ENCODE measurements at places on chromosomes 7 and 10.

- DNase-seq = no peak
Observed at GRCh38 chr7:271266-272107, 18.5 kb upstream of the FOXL3 start.

- DNase-seq = no peak
Observed at GRCh38 chr7:70237831-70238575, 639.7 kb downstream of the AUTS2 start.

DNA sequence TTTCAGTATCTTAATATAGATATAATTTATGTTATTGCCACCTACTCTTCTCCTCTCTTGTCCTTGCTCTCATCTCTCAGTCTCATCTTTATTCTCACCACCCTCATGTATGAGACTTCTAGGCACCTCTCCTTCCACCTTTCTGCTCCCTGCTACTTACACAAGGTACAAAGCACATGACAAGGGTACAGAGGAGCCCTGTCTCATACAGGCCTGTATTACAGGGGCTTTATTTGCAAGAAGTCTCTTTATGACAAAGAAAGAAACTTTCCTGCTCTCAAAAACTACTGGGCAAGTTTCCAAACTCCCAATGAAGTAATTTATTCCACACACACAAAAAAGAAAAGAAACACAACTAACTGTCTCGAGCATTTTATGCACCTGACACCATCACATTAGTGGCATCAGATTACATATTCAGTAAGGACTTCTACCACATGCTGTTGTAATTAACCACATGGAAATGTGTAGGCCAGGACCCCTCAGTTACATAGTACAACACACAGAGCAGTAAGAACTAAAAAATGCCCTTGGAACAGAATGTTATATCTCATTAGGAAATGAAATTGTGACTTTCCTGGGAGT lies 253.1 kb downstream of the FZD1 start:
- no peak for DNase-seq

- DNase-seq = no peak
Observed at GRCh38 chr10:59085054-59085453, 91.4 kb upstream of the PHYHIPL start.

DNA sequence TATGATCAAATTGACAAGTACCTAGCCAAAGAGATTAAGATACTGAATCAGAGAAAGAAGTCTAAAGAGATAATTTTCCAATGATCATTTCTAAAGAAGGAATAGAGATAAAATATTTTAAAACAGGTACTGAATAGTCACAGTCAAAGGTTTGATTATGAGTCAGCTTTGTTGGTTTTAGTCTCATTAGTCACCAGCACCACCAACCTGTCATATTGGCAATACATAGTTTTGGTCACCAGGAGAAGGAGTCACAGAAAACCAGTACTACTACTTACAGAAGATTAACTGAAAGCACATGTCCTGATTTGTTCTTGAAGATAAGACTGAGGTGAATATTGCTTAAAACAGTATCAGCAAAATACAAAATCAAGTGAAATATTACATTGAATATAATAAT lies 34.6 kb downstream of the ZEB1 start:
- DNase-seq = no peak

GRCh38 chr10:107083388-107084009 lies 81.0 kb downstream of the SORCS1 start:
- no peak for DNase-seq

DNA sequence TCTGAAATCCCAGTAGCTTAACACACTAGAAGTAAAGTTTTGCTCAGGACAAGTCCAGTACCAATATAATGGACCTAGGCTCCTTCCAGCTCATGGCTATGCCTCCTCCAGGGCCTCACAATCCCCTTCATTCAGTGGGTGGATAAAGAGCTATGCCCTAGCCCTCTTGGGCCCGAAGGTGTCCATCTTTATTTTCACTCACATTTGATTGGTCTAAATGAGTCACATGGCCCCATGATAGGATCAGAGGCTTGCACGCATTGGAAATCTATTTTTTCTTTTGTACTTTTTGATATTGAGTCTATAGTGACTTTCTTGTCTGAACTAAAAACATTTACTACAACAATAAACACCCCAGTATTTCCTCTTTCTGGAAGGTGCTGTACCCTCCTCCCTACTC lies 202.6 kb upstream of the CTBP2 start:
- DNase-seq = no peak

DNA sequence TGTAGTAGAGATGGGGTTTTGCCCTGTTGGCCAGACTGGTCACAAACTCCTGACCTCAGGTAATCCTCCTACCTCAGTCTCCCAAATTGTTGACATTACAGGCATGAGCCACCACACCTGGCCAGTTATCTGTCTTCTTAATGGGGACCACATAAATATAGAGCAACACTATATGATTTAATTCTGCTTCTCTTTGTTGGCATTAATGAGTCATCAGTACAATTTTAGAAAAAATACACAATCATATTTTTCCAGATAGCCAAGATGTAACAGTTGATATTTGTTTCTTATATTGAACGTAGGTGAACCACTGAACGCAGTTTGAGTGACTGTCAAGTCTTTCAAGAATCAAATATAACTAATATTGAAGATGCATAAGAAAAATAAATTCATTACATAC lies 48.5 kb downstream of the LCOR start:
- no peak for DNase-seq

DNA sequence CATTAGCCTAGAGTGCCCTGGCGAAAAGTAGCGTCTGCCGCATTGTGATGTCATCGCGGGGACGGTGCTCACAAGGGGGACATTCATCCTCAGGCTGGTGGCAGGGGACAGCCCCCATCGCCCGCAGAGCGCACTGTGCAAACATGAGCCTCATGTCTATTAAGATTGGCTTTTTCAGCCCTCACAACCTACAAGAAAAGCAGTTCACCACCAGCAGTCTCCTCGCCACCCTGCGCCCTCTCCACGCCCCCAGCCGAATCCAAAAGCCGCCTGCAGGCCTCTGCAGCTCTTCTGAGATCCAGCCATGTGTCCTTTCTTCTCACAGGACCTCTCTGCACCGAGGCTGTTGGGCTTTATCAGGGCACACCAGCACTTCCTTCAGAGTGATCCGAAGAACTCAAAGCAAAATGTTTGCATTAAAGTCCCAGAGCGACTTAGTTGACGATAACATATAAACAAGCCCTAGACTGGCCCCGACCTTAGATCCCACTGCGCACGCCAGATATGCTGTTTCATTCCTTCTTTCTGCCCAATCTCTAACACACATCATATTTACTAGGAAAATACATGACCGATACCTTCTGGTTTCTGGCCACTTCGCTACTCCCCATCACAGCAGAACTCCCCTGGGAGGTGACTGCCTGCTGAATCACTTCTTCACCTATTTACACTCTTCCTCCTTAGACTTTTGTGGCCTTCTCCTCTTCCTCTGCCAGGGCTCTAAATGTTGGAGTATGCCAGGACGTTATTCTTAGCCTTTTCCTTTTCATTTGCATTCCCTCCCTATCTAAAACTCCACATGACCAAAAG lies 206.0 kb upstream of the SH2B2 start:
- DNase-seq = no peak

- DNase-seq = no peak
Observed at GRCh38 chr10:89367529-89367928, 10.3 kb upstream of the IFIT1B start.

- no peak for DNase-seq
Observed at GRCh38 chr10:133161486-133162109, 1.6 kb downstream of the KNDC1 start.

DNA sequence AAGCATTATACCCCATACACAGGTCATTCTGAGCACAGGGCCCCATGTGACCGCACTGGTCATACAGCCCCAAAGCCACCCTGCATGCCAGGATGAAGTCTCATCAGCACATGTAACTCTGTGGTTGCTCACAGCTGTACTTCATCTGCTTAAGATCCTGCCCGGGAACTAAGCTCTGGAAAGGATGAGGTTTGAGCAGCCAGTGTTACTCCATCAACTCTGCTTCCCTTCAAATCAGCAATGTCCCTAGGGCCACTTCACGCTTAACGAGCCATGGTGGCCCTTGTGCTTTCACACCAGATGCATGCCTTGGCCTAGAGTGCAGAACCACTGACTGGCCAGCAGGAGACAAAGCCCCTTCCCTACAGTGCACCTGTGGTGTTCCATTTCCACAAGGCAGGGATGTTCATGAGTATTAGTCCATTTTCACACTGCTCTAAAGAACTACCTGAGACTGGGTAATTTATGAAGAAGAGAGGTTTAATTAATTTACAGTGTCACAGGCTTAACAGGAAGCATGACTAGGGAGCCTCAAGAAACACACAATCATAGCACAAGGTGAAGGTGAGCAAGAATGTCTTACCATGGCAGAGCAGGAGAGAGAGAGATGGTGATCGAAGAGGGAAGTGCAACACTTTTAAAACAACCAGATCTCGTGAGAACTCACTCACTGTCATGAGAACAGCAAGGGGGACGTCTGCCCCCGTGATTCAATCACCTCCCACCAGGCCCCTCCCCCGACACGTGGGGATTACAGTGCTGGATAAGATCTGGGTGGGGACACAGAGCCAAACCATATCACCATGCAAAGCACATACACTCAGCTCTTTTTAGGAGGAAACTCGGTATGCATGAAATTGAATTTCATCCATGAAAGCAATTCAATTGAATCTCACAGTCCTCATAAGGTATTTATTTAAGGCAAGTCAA lies 149.0 kb upstream of the CDCA7L start:
- no peak for DNase-seq

- DNase-seq = no peak
Observed at GRCh38 chr10:1966712-1967376, 229.5 kb upstream of the ADARB2 start.

DNA sequence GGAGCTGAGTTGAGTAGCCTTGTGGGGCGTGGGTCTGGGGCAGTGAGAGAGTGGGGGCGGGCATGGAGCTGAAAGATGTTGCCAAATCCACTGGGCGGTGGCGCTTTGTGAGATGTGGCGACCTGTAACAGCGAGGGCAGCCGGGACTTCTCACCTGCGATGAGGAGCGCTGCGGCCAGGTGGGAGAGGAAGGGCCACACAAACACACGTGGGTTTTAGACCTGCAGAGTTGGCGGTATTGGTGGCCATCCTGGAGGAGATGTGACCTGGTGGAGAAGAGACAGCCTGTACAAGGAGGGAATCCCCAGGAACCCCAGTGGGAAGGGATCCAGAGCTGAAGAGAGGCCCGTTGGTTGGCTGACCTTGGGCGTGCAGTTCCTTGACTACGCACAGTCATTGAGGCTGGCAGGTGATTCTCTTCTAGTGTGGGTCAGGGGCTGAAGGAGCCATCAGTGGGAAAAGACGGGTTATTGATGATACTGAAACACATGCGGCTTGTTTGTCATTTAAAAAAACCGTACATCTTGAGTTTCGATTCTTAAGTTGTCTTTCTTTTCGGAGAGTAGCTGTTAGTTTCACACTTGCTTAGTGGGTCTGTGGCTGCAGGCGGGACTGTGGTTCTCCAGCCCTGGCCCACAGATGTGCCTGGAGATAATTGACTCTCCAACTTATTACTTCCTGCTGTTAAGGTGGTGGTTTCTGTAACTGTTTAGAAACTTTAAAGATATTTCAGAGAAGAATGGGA lies 2.4 kb downstream of the CHST12 start:
- DNase-seq = peak; percentile 55

- DNase-seq = no peak
Observed at GRCh38 chr10:30671026-30671616, 41.6 kb upstream of the LYZL2 start.

- no peak for DNase-seq
Observed at GRCh38 chr7:26891400-26892350, 27.3 kb upstream of the SKAP2 start.

GRCh38 chr10:19629567-19629966 lies 186.7 kb upstream of the PLXDC2 start:
- DNase-seq = no peak

- no peak for DNase-seq
Observed at GRCh38 chr7:4124556-4125477, 557.3 kb upstream of the FOXK1 start.

DNA sequence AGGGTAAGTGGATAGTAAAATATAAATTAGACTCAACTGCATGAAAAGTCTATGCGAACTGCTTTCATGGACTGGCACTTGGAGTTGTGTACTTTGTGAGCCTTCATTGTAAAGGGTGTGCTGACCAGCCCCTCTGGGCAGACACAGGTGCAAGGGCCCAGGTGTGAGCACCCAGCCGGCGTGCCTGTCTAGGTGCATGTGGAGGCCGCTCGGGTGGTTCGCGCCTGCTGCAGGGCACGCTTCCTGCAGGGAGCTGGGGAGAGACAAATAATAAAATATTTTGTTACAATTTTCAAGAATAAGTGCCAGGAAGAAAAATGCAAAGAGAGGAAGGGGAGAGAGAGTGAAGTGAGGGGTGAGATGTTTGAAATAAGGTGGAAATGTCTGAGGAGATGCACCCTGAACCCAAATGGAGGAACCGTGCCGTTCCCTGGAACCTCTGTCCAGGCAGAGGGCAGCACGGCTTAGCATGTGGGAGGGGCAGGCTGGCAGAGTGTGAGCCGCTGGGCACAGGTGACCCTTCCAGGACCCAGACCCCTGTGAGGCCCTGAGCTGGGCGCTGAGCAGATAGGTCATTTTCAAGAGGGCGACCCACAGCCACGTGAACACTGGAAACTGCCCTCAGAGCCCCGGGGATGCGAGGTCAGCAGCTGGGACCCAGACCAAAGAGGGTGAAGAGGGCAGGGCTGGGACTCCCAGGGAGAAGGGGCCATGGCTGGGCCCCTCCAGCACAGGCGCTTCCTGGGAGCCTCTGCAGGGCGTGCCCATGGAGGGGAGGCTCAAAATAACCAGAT lies 28.7 kb downstream of the RNF32 start:
- no peak for DNase-seq

- no peak for DNase-seq
Observed at GRCh38 chr7:2482725-2483451, 6.7 kb upstream of the GRIFIN start.

- DNase-seq = no peak
Observed at GRCh38 chr7:142377567-142377966, 119.7 kb upstream of the PRSS58 start.

DNA sequence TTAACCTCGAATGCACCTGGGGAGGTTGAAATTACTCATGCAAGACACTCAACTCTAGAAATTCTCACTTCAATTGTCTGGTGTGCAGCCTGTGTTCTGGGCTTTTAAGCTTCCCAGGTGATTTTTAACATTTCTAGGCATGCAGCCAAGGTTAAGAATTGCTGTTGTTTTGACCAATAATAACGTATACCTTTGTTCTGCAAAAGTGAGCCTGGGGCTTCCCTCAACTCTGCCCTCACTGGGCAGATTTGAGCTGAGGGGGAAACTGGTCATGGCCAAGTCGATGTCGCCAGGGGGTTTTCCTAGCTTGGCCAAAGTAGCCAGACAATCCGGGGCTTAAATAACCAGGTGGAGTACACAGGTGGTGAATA lies 568 bp downstream of the PRSS2 start:
- no peak for DNase-seq

- no peak for DNase-seq
Observed at GRCh38 chr10:131693766-131694165, 207.0 kb upstream of the PPP2R2D start.

- DNase-seq = no peak
Observed at GRCh38 chr10:241966-242643, 106.8 kb downstream of the ZMYND11 start.

GRCh38 chr7:101691822-101692384 lies 62.8 kb upstream of the MYL10 start:
- no peak for DNase-seq

Measured in stimulated activated CD8-positive, alpha-beta memory T cell treated with anti-CD3 and anti-CD28 coated beads, Interleukin-2, amount 100 ng/mL, for 48 hours (primary cell).